ENCODE measurements at places on chromosomes 6 and 20. TPM values are rescaled to one million over a fixed set of nuclear protein-coding genes. Genes with fewer than 3 reads are reported as not detected.

DNA sequence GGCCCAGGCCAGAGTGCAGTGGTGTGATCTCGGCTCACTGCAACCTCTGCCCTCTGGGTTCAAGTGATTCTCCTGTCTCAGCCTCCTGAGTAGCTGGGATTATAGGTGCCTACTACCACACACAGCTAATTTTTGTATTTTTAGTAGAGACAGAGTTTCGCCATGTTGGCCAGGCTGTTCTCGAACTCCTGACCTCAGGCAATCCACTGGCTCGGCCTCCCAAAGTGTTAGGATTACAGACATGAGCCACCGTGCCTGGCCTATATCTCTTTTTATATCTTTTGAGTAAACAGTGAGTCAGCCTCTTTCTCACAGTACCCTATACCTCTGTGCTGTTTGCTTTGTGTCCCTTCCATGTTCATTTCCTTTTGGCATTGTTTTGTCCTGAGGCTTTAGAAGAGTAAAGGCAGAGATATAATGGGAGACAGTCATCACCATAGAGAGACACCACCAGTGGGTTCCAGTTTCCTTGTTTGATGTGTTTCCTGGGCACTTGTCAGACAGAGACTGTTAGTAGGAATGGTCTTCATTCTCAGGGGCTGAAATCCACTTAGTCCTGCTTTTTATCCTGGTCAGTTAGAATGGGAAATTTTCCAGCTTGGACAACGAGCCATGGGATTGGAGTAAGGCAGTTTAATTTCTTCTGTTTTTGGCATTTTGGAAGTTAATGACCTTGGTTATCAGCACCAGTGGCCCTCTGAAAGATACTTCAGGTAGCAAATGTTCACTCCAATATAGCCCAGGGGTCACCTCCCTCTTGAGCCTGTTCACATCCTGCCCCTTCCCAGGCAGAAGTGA, 32.2 kb upstream of the ASXL1 start:
- DNase-seq, result no peak

The OGFR gene
- 23.9 TPM for polyA plus RNA-seq

DNA sequence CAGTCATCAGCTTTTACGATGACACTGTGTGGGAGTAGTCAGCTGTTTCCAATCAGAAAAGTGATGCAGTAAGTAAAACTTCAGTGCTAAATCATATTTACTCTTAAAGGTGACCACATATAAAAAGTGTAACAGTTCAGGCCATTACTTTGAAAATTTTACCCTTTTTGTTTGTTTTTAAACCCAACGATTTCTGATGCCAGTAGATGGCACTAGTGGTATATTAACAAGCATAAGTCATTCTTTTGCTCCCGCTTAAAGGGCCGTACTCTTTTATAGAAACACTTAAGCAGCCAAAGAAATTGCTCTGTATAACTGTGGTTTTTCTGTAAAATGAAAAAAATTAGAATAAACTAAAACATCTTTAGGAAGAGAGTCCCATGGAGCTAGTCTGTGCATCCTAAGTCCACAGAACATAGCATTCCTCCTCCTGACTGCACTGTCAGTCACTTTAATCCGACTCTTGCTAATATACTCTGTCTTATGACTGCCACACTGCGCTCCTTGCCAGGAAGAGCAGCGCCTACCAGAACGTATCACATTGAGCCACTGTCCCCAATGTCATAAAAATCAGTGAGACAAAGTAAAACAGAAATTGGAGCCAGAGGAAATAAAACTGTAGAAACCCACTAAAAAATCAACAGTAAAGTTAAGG, 25.0 kb downstream of the HEBP2 start:
- no peak for DNase-seq

GRCh38 chr6:67663105-67663895, 971.8 kb upstream of the ADGRB3 start:
- no peak for DNase-seq

The RSPH9 gene
- 1.3 TPM for polyA plus RNA-seq

- DNase-seq, result no peak
Measured at GRCh38 chr6:2020909-2021308, 224.5 kb downstream of the GMDS start.

DNA sequence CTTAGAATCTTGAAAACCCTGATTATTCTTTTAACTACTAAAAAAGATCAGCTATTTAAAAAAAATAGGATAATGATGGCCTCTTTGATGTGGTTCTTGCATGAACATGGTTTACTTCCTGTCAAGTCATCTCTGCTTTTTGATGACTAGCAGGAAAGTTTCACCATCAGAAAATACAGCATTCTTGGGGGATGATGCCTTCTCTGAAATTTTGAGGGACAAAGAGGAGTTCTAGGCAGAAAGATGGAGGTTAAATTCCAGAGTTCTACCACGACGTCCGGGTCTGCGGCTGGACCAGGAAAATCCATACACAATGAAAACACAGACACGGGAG, 130.4 kb downstream of the OLIG3 start:
- DNase-seq, result no peak

GRCh38 chr6:45576648-45577624, 199.2 kb upstream of the SUPT3H start:
- DNase-seq, result no peak

GRCh38 chr20:13430346-13431002, 208.3 kb downstream of the TASP1 start:
- no peak for DNase-seq

DNA sequence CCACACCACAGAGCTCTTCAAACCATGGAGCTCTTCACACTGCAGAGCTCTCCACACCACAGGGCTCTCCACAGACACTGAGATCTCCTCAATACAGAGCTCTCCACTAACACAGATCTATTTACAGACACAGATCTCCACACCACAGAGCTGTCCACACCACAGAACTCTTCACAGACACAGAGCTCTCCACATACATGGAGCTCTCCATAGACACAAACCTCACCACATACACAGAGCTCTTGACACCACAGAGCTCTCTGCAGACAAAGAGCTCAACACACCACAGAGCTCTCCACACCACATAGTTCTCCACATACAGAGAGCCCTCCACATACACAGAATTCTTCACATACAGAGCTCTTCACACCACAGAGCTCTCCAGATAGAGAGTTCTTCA, 53.0 kb downstream of the ERMARD start:
- DNase-seq, result no peak

DNA sequence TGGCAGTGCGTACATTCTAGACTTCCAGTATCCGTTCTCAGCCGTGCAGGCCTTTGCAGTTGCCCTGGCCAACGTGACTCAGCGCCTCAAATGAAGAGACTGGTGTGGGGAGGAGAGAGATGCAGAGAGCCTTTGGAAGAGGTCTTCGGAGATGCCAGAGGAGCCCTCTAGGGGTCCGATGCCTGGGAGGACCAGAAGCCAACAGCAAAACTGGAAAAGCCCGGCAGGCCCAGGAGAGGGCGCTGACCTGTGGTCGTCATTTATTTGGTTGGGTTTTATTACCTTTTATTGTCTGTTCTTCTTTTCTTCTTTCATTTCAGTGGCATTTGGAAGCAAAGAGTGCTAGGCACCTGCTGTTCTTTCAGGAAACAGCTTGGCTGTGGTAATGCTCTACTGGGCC, 53.3 kb upstream of the TMEM181 start:
- DNase-seq, result no peak

GRCh38 chr6:82893889-82894652, 171.6 kb downstream of the UBE3D start:
- DNase-seq, result no peak

GRCh38 chr6:139337001-139337400, 37.4 kb downstream of the CITED2 start:
- no peak for DNase-seq

- no peak for DNase-seq
Measured at GRCh38 chr20:53522026-53522425, 71.6 kb downstream of the ZNF217 start.

- no peak for DNase-seq
Measured at GRCh38 chr6:107690643-107691061, 133.5 kb downstream of the SCML4 start.

The TFAP2D gene
- not detected for polyA plus RNA-seq

DNA sequence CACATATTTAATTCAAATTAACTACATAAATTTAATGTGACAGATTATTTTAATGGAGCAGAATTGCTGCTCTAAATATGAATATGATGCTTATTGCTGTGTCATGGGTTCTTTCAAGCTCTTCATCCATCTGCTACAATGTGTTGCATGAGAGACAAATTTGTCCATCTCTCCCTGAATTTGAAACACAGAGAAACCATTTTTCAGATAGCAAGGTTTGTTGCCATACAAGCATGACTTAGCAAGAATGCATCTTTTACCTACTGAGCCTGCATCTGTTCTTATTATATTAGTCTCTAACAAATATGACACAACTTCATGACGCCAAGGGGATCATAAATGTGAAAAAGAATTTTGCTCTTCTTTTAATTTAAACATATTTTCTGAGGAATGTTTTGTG, 8.0 kb upstream of the UTRN start:
- DNase-seq, result no peak

All from right renal cortex interstitium (tissue), 3 donors.